ENCODE measurements at places on chromosomes 1 and 21. TPM values are rescaled to one million over a fixed set of nuclear protein-coding genes. Genes with fewer than 3 reads are reported as not detected.

DNA sequence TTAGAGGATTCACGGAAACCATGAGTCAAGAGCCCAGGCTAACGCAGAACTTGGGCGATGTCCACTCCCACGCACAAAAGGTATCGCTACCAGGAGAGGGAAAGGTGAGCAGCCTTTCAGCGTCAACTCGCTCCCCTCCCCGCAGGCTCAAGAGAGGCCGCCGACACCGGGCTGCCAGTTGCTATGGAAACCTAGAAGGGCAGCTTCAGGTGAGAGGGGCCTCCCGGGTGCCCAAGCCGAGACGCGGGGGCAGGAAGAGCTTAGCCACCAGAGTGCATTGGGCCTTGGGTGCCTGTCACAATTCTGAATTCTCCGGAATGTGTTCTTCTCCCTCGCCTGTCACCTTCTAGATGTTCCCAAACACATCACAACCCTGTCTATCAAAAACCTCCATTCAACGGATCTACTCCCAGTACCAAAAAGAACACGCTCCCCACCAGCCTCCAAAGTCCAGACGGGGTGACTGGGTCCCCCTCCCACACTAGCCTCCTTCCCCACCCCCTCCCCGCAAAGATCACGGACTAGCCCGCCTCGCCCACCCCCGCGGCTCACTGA is 694 bp downstream of the MEAF6 start:
- peaks cover 36% of the 10 kb centered on the region for H3K4me1 ChIP-seq
- H3K4me3 ChIP-seq, result peak overlapping the region; percentile 90
- H3K27me3 ChIP-seq, result no peaks in the 10 kb centered on the region
- no peak for DNase-seq
- peak overlapping the region; percentile 87 for H3K27ac ChIP-seq

- H3K4me3 ChIP-seq, result no peak overlapping the region
- H3K4me1 ChIP-seq, result peaks cover 19% of the 10 kb centered on the region
- no peaks in the 10 kb centered on the region for H3K27me3 ChIP-seq
- H3K27ac ChIP-seq, result no peak overlapping the region
Measured at GRCh38 chr1:2328676-2329455, 62.5 kb downstream of the MORN1 start.

The S100A12 gene
- 4.2 TPM for total RNA-seq

The ERVH48-1 gene
- total RNA-seq, result not detected

- H3K4me3 ChIP-seq, result no peak overlapping the region
- no peak overlapping the region for H3K27ac ChIP-seq
- DNase-seq, result no peak
- no peaks in the 10 kb centered on the region for H3K27me3 ChIP-seq
- no peaks in the 10 kb centered on the region for H3K36me3 ChIP-seq
Measured at GRCh38 chr1:243388276-243388675, 132.4 kb downstream of the SDCCAG8 start.

GRCh38 chr1:79197421-79197820 is 190.9 kb upstream of the ADGRL4 start:
- no peak for DNase-seq
- H3K27ac ChIP-seq, result no peak overlapping the region
- H3K4me1 ChIP-seq, result no peaks in the 10 kb centered on the region
- no peaks in the 10 kb centered on the region for H3K27me3 ChIP-seq

The CORT gene
- not detected for total RNA-seq

The FCGR2B gene
- total RNA-seq, result 10.3 TPM

DNA sequence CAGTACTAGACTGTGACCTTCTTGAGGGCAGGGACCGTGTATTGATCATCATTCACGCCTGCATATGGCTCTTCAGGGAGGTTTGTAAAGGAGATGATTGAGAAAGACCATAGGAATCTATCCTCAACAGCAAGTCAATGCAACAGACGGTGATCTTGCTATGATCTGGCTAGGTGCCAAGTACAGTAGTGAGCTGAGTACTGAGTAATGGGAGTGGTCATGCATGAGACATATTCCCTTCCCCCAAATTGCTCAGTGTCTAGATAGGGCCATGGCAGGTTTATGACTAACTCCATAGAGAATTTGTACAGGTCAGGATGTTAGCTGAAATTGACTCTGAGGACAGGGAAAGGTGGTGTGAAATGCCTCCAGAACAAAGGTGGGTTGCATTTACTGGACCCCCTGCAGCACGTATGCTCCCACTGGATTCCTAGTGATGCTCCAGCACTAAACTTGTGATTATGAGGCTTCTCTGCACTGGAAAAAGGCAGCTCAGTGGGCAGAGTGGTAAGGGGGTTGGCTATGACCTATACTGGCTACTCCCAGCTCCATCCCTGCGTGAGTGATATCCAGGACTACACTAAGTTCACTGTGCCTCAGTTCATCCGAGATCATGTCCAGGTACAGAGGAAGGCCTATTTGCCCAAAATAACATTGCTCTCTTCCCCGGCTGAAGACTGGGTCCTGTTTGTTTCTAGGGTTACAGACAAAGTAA is 37.2 kb downstream of the KCNJ6 start:
- no peaks in the 10 kb centered on the region for H3K4me1 ChIP-seq
- no peak overlapping the region for H3K4me3 ChIP-seq

GRCh38 chr1:38085666-38086330 is 39.2 kb upstream of the POU3F1 start:
- no peaks in the 10 kb centered on the region for H3K27me3 ChIP-seq
- no peak overlapping the region for H3K27ac ChIP-seq
- no peaks in the 10 kb centered on the region for H3K36me3 ChIP-seq
- no peak overlapping the region for H3K4me3 ChIP-seq
- DNase-seq, result no peak

GRCh38 chr1:174700314-174700713 is 252.6 kb downstream of the GPR52 start:
- no peaks in the 10 kb centered on the region for H3K4me1 ChIP-seq
- H3K4me3 ChIP-seq, result no peak overlapping the region
- H3K36me3 ChIP-seq, result no peaks in the 10 kb centered on the region

DNA sequence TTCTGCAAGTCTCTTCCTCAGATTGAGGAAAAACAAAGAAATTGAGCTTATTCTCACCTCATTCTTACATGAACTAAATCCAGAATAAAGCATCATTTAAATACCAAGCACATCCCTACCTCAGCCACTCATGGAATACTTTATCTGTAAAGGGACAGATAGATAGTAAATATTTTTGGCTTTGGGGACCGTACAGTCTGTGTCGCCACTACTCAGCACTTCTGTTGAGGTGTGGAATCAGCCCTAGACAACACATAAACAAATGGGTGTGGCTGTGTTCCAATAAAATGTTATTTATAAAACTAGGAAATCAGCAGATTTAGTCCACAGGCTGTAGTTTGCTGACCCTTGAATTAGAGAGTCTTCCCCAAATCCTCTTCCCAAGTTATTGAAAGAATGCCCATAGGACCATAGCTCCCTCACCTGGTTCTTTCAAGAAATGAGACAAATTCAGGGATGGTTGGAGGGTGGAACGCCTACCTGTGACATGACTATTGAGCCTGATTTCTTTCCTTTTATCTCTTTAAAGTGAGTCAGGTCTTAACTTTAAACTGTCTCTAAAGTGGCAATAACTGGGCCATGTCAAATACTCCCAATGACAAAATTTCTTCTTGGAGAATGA is 878.5 kb downstream of the USP25 start:
- H3K27me3 ChIP-seq, result no peaks in the 10 kb centered on the region
- no peak overlapping the region for H3K4me3 ChIP-seq
- no peak overlapping the region for H3K27ac ChIP-seq

DNA sequence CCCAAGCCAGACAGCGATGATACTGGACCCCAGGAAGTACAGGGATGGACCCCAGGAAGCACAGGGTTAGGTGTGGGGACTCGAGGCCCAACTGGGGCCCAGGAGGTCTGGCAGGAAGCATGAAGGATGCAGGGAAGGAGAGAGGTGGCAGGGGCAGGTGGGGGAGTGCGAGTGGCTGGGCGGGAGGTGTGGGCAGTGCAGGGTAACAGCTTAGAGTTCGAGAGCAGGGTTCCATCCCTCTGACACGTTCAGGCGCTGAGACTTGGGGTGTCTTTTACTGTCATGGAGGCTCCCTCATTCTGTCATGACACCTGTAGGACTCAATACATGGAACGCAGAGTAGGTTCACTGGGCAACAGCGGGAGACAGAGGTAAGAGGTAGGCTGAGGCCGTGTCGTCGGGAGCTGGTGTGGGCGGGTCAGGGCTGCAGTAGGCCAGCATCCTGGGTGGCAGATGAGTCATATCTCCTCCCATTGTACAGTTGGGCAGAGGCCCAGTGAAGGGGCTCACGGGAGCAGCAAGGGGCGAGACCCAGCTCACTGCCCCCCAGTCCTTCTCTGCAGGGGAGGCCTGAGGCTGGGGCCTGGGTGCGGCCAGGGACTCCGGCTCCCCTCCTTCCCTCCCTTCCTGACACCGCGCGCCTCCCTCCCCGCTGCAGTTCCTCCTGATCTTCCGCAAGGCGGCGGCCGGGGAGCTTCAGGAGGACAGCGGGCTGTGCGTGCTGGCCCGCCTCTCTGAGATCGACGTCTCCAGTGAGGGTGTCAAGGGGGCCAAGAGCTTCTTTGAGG is 11.6 kb upstream of the CTRC start:
- peak overlapping the region; percentile 50 for H3K27ac ChIP-seq
- H3K4me3 ChIP-seq, result no peak overlapping the region
- no peaks in the 10 kb centered on the region for H3K36me3 ChIP-seq
- no peaks in the 10 kb centered on the region for H3K27me3 ChIP-seq

DNA sequence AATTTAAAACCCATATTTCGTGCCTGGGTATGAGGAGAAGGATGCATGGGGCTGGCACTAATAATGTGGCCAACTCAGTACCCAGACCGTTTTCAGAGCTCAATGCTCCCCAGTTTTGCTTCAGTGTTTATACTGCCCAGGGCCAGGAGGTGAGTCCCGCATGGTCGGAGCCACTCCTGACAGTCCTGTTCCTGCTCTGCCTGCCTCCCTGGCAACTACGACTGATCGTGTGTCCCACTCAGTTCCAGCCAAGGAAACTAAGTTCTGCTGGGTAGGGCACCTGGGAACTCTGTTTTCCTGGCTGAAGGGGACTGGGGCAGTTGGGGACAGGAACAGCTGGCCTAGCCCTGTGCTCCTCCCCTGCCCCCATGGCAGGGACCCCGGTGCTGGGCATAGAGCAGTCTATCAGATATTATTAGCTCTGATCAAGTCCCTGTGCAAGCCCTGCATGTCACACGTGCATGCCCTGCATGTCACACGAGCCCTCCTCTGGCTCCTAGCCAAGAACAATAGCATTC is 19.2 kb downstream of the S100A7 start:
- no peak overlapping the region for H3K4me3 ChIP-seq
- peak; percentile 43 for DNase-seq
- no peaks in the 10 kb centered on the region for H3K27me3 ChIP-seq

The FOXJ3 gene
- total RNA-seq, result 59.9 TPM

GRCh38 chr1:67134695-67135094 is at the start of gene C1orf141:
Gene C1orf141 (minus strand): TSS chr1:67134970. CDS start chr1:67127240, 7,730 bp downstream.
- H3K36me3 ChIP-seq, result no peaks in the 10 kb centered on the region
- peaks cover 15% of the 10 kb centered on the region for H3K4me1 ChIP-seq
- no peak within 1 kb of the TSS for H3K27ac ChIP-seq
- no peaks in the 10 kb centered on the region for H3K27me3 ChIP-seq

The KTI12 gene
- 13.8 TPM for total RNA-seq

DNA sequence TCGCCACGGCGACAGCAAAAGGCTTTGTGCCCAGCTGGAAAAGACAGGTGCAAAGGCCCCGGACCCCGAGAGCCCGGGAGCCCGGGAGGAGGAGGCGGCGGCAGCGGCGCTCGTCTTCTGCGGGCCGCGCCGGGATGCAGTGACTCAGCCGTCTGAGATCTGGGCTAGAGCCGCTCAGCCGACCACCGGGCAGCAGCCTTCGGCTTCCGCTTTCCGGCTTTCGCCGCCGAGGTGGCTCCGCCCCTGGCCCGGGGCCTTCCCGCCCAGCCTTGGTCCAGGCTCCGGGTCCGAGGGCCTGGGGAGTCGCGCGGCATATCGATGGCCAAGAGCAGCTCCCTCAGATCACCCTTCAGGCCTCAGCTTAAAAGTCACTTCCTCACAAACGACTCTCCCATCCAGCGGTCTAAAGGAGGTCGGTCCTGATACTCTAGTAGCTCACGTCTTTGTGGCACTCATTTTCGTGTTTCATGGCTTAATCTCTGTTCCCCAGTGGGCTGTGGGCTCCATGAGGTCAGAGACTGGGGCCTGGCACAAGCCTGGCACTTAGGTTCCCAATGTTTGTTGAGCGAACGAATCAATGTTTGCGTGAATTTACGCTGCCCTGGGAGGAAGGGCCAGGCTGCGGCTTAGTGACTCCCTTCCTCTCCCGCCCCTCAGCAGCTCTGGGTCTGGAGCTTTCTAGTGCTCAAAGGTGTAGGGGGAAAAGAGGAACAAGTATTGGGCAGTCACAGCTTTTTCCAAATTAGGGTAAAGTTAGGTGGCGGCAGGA is at the start of gene PHTF1:
Gene PHTF1 (minus strand): TSS at position 154 of the 769 bp plus-strand sequence. CDS start 783 bp downstream, outside the sequence.
- H3K27me3 ChIP-seq, result no peaks in the 10 kb centered on the region
- H3K4me1 ChIP-seq, result peaks cover 23% of the 10 kb centered on the region
- H3K36me3 ChIP-seq, result no peaks in the 10 kb centered on the region
- peak within 1 kb of the TSS; percentile 94 for H3K27ac ChIP-seq
- peak within 1 kb of the TSS; percentile 93 for H3K4me3 ChIP-seq

GRCh38 chr1:150972417-150972940 is 2.2 kb downstream of the CERS2 start:
- no peak for DNase-seq
- peak overlapping the region; percentile 96 for H3K27ac ChIP-seq
- peak overlapping the region; percentile 67 for H3K4me3 ChIP-seq
- no peaks in the 10 kb centered on the region for H3K27me3 ChIP-seq
- H3K4me1 ChIP-seq, result peaks cover 49% of the 10 kb centered on the region
- peaks cover 14% of the 10 kb centered on the region for H3K36me3 ChIP-seq

- H3K27ac ChIP-seq, result peak overlapping the region; percentile 42
- DNase-seq, result no peak
- H3K36me3 ChIP-seq, result no peaks in the 10 kb centered on the region
Measured at GRCh38 chr1:186059311-186059710, 315.7 kb downstream of the TPR start.

The LINGO4 gene
- 0.98 TPM for total RNA-seq

DNA sequence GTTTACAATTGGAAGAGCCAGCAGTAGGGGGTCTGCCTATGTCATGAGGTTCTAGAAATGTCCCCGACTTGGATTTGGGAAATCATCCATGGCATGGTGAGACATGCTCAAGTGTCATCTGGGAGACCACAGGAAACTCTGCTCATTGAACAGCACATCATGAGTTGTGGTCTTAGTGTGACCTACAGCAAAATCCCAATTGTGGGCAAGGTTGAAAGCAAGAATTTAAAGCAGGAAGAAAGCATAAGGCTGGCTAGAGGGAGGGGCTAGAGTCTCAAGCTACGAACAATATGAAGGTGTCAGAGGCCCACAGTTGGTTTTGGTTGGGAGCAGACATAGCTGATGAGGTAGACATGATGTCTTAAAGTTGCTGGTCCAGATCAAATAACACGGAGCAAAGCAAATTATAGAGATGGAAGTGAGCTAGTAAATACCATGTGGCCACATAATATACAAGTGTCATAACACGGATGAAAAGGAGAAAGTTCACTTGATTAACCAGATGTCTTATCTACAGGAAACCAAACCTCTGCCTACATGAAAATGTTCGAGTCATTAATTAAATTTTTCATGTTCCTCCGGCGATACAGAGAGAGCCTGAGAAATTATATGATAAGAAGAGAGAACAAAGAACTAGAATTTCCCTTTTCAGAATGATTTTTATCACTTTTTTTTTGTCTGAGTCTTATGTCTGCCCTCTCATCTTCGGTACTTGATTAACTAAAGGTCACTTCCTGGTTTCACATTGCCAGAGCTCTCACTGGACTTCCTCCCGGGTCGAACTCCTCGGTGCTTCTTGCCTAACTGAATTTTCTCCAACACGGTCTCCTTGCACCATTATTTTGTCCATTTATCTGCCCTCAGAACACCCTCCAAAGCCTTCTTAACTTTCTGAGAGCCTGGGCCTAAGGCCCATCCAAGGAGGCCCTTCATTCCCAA is 67.5 kb upstream of the DUSP10 start:
- H3K27me3 ChIP-seq, result no peaks in the 10 kb centered on the region
- H3K4me1 ChIP-seq, result no peaks in the 10 kb centered on the region
- no peaks in the 10 kb centered on the region for H3K36me3 ChIP-seq
- DNase-seq, result no peak
- H3K4me3 ChIP-seq, result no peak overlapping the region

The TRIM58 gene
- 4.7 TPM for total RNA-seq

Data from vagina (tissue), 2 donors.